ENCODE measurements at places on chromosomes 5 and 9.
A peak's percentile ranks its signal among the peaks of the same experiment; 100 is the strongest.

DNA sequence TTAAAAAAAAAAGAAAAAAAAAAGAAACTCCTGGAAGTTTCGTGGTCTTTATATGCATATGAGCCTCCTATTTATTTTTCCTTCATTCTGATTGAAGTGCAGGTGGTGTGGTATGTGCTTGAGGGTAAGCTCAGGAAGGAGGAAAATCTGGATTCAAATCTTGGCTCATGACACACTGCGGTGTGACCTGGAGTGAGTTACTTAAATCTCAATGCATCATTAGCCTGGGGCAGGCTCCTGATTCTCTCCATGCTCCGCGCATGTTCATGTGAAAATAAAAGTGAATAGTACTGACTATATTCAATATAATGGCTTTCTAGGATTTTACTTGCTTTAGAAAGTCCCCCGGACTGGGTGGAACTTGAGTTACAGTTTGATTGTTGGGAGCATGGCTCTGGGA, 35.6 kb downstream of the PTTG1 start:
- no peak for DNase-seq

DNA sequence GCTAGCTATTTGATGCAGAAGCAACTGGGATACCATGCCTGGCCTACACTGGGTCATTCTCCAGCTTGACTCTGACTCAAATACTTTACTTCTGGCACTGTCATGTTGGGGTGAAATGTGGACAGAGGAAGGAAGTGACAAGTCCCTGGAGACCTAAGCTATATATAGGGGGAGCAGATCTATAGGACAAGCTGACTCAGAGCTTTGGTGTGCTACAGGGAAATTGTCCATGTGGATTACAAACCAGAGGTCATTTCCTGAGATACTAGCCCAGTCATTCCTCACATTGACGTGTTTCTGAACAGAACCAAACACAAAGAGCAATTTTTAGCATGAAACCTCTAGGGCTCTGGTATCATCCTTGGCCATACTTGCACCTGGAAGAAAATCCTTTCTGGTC, 531.6 kb upstream of the CLINT1 start:
- DNase-seq = no peak

DNA sequence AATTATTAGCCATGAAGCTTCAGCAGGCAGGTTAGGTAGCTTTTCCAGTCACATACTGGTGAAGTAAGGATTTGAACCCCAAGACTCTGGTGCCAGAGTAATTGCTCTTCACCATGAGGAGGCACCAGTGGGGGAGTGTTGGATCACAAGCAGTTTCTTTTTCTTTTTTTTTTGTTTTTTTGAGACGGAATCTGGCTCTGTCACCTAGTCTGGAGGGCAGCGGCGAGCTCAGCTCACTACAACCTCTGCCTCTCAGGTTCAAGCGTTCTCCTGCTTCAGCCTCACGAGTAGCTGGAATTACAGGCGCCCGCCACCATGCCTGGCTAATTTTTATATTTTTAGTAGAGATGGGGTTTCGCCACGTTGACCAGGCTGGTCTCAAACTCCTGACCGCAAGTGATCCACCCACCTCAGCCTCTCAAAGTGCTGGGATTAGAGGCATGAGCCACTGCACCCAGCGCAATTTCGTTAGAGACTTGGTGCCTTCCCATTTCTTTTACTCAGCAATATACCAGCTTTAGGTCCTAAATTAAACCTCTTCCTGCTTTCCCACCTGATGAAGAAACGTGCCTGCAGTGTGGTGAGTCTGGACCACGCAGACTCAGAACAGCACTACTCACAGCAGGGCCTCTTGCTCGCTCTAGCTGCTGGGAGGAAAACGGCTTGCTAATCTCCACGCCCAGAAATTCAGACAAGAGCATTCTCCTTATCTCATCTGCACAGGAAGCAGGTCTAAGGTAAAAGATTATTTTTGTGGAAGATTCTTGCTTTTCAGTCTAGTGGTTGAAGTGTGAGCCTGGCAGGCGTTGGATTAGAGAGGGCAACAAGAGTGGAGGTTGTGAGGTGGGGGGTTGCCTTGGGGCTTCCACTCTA, at the start of gene S100Z:
Gene S100Z (plus strand): TSS at position 596 of the 873 bp plus-strand sequence. CDS start 25,346 bp downstream, outside the sequence.
- no peak for DNase-seq

GRCh38 chr5:40981420-40981819, 72.1 kb downstream of the C7 start:
- no peak for DNase-seq

GRCh38 chr5:159669559-159669958, 246.7 kb upstream of the ADRA1B start:
- DNase-seq = no peak

DNA sequence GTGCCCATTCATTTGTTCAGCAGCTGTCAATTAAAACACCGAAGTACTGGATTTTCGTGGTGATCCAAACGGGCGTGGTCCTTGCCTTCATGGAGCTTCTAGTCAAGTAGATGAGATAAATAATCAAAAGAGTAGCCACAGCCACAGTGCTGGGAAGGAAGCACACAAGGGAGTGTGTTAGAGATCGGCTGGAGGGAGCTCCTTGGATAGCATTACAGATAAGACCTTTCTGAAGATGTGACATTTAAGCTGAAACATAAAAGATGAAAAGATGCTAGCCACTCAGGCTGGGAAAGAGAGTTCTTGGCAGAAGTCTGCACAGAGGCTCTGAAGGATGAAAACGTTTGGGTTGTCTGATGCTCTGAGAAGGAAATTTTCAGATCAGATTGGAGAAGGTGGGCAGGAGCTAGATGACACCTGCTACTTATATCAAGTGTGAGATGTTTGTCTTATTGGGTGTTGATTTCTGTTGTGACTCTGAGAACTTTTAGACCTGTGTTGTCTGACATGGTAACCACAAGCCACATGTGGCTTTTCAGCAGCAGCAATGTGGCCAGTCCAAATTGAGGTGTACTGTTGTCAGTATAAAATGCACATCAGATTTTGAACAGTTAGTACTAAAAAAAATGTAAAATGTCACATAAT, 123.9 kb downstream of the TLE4 start:
- DNase-seq = no peak

GRCh38 chr9:134233022-134233421, 68.7 kb upstream of the RNU6ATAC start:
- no peak for DNase-seq

GRCh38 chr5:74082512-74083055, 456.6 kb downstream of the ARHGEF28 start:
- DNase-seq = no peak

GRCh38 chr5:10460252-10460906, 18.7 kb downstream of the ROPN1L start:
- no peak for DNase-seq

GRCh38 chr5:176535664-176536131, 1.5 kb downstream of the RNF44 start:
- no peak for DNase-seq

- DNase-seq = no peak
These were observed 706.6 kb downstream of the EFNA5 start for GRCh38 chr5:106964132-106964531.

- DNase-seq = no peak
These were observed 273.9 kb downstream of the ARHGEF28 start for GRCh38 chr5:73899916-73900315.

DNA sequence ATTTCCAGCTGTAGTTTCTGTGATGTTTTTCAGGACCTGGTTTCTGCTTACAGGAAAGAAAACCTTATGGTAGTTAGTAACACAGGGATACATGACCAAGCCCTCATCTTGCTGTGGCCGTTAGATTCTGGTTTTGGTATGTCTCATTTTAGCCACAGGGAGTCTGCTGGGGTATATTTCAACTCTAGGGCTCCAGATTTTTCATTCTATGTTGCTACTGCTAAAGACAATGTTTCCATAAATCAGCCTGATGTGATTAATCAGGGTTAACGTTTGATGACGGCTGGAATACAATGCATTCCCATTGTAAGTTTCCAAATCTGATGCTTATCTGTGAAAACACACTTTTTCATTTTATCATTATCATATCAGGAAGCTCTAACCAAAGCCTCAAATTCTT, 48.2 kb downstream of the P4HA2 start:
- DNase-seq = peak; percentile 49

DNA sequence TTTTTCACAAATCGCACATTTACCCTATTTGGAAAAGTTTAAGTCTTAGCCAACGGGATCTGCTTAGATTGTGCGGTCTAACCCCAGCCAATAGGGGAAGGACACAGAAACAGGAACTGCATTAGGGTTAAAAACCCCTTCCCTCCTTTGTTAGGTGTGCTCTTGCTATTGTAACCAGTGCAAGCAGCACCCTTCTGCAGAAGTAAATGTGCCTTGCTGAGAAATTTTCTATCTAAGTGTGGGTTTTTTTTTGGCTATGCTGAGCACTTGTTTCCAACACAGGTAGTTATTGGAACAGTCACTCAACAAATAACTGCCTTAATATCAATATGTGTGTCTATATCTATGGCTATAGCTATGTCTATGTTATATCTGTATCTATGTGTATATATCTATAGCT, 190.0 kb downstream of the TRIM32 start:
- no peak for DNase-seq

DNA sequence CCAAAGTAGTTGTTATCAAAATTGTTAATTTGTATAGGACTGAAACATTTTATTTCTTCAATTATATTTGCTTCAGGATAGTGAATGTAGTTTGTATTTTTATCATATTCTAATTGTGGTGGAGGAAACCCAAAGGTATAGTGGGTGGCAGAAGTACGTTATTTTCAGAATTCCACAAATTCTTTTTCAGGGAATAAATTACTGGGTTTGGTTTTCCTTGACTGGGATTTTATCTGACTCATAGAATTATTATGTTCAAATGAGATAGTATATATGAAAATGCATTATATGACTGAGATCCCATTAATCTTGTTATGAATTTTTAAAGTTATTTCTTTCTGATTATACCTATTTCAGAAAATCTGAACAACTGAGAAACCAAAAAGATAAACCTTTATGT, 73.7 kb downstream of the VPS13A start:
- no peak for DNase-seq

DNA sequence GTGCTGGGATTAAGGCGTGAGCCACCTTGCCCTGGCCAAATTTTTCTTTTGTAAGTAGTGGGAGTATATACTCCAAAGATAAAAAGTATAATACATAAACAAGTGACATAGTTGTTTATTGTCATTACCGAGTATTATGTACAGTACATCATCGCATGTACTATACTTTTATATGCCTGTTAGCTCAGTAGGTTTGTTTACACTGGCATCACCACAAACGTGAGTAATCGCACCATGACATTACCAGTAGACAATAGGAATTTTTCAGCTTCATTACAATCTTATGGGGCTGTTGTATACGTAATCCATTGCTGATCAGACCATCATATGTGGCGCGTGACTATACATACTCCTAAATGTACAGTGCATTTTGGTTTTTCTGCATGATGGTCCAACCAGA, 9.8 kb downstream of the SECISBP2 start:
- no peak for DNase-seq

- DNase-seq = no peak
These were observed 1191.9 kb upstream of the NUDT12 start for GRCh38 chr5:104754311-104754995.

GRCh38 chr9:70007831-70008230, 35.8 kb upstream of the MAMDC2 start:
- no peak for DNase-seq

- peak; percentile 10 for DNase-seq
These were observed 84.9 kb upstream of the MEF2C start for GRCh38 chr5:88967633-88968585.

DNA sequence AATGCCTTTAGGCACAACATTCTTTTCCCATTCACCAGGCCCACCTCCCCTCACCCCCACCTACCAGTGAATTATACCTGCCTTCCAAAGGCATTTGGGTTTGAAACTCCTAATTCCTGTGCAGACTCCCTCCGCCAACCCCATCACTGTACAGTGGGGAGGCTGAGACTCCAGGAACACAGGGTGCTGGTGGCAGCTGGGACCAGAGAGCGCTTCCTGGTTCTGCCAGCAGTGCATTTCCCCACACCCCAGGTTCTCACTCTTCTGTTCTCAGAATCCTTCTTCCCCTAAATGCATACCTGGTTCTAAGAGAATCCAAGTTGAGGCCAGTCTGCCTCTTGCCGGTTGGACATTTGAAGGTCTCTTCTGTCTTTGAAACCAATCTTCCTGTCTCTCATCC, 21.1 kb downstream of the SLC36A2 start:
- DNase-seq = no peak

GRCh38 chr5:150490754-150491153, 17.2 kb upstream of the NDST1 start:
- no peak for DNase-seq

DNA sequence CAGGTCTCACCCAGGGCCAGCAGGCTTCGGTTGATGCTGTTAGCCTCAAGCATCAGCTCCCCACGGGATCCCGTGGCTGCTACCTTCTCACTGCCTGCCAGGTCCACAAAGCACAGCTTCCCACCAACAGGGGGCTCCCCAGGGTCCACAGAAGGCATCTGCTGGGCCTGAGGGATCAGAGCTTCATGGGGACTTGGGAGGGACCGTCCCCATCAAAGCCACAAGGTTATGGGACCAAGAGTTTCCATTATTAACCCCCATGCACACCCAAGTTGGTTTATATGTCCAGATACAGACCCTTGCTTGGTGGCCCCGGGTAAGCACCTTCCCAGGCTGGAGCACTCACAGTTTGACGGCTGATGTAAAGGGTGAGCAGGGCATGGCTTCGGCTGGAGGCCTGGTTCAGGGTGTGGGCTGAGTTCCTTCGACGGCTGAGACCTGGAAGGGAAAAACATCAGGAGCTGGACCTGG, 3.0 kb downstream of the KIF12 start:
- DNase-seq = no peak

GRCh38 chr9:112334432-112334841, 1.0 kb upstream of the PTBP3 start:
- DNase-seq = peak; percentile 41

- no peak for DNase-seq
These were observed 64.5 kb downstream of the PAM start for GRCh38 chr5:102819634-102820033.

- DNase-seq = no peak
These were observed 15.8 kb downstream of the GALNT10 start for GRCh38 chr5:154206311-154206710.

DNA sequence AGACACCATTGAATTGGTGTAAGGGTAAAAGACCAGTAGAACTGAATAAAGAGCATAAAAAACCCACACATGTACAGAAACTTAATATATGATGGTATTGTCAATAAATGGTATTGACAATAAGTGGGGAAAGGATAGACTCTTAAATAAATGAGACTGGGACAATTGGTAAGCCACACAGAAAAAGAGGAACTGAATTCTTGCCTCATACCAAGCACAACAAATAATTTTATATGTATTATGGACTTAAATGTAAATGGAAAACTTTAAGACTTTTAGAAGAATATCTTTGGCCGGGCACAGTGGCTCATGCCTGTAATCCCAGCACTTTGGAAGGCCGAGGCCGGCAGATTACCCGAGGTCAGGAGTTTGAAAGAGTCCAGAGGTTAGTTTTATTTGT, 37.9 kb upstream of the PPP2CA start:
- DNase-seq = no peak

DNA sequence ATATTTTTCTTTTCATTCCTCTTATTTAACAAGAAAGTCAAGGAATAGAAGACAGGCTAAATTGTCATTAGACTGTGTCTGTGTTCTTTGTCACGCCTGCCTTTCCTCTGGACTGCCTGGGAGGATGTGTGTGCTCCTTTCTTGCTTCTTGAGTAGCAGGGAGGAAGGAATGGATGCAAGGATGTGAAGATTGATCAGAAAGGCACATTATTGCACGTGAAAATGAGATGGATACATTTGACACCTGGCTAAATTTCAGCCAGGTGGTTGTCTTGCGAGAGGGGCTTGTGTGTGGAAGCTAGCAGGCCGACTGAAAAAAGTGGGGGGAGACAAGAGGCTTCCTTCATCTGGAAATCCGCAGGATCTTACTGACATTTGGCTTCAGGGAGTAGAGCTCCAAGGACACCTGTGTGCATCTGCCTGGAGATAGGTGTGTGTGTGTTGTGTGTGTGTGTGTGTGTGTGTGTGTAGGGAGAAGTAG, 200.1 kb downstream of the MEF2C start:
- DNase-seq = no peak

GRCh38 chr5:85709728-85710127, 908.0 kb upstream of the COX7C start:
- DNase-seq = no peak

Data from GM13976 (cell line).